Immature natural killer cell (primary cell): ENCODE measurements at places on chromosomes 3 and 15.

DNA sequence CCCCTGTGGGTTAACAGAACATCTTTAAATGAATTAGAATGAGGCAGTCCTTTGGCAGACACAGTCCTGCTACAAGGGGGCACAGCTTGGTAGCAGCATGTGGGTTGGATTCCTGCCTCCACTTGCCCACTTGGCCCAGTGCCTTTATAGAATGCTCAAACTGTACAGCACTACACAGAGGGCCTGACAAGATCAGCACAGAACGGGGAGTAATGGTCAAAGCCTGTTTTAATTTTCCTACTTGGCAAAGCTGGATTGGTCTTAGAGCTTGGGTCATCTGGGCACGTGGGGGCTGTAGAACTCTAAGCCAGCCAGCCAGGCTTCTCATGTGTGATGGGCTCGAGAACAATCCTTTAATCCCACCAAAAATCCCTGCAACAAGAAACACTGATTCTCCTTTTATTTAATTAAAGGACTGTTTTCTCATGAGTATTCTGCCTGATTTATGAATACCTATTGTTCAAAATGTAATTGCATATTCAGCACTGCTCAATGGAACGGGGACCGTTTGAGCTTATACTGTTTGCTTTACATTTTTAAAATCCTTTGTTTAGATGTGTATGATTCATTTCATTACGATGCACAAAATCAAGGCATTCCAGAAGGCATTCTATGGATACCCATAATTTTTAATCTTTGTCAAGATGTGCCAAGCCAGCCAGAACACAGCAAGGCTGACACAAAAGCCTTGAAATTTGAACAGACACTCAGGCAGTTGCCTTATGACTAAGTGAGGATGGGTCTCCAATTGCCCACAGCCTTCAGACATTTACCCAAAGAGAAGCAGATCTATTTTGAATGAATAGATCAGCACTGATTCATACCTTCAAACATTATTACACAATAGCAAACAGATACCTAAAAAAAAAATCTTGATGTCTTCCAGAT lies 249.3 kb upstream of the TGFBR2 start:
- no peak for DNase-seq

GRCh38 chr3:161920196-161920595 lies 423.6 kb downstream of the OTOL1 start:
- no peak for DNase-seq

DNA sequence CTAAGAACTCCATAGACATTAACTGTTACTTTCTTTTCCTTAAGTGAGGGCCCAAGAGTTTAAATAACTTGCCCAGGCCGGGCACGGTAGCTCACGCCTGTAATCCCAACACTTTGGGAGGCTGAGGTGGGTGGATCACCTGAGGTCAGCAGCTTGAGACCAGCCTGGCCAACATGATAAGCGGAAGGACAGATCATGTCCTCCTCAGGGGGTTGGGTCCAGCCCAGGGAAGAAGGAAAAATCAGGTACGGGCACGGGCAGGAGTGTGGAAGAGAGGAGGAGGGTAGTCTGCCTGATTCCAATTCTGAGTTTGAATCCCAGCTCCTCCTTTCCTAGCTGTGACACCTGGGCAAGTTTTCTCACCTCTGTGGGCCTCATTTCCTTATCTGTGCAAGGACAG lies 118.8 kb downstream of the ANP32A start:
- DNase-seq: no peak

DNA sequence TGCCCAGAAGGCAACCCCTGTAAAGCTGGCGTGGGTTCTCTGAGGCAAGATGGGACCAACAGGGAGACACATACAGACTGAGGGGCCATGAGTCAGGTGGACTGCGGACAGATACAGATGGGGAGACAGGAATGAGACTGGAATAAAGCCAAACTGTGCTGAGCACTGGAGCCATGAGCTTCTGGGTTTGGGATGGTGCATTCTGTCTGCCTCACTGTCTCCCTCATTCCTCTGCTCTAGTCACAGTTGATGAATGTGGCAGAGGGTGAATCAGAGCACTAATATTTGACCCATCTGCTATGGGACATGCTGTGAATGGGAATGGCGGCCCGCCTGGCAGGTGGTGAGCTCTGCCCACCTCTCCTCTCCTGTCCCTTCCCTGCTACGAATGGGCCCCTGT lies 262.9 kb downstream of the EPHB1 start:
- no peak for DNase-seq

- DNase-seq: no peak
Observed at GRCh38 chr3:61667814-61668213, 106.4 kb downstream of the PTPRG start.

DNA sequence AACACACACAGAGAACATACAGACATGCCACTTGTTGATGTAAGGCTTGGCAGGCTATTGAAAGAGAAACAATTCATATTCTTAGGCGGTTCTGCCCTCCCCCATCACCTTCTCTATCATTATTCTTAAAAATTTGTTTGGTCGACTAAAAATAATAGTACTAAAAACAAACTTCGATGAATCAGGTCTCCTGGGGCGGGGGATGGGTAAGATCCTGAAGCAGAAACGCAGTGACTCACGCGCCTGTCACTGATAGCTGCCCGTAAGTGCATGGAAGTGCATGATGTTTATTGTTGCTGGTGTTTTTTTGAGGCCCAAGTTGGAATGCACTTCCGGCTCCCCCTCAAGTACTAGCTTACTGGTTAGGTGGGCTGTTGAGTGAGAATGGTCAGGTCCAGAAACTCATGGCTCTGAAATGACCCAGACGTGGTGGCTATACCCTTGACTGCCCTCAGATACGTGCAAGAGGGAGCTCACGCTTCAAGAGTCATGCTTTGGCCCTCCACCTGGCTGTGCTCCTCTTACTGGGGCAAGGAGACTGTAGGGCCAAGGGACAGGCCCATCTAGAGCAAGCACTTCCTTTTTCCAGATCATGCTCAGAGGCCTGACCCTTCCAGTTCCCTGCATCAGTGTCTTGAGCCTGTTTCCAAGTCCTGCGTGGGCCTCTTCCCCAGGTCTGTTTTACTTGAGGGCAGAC lies 10.9 kb downstream of the SMAD3 start:
- no peak for DNase-seq

DNA sequence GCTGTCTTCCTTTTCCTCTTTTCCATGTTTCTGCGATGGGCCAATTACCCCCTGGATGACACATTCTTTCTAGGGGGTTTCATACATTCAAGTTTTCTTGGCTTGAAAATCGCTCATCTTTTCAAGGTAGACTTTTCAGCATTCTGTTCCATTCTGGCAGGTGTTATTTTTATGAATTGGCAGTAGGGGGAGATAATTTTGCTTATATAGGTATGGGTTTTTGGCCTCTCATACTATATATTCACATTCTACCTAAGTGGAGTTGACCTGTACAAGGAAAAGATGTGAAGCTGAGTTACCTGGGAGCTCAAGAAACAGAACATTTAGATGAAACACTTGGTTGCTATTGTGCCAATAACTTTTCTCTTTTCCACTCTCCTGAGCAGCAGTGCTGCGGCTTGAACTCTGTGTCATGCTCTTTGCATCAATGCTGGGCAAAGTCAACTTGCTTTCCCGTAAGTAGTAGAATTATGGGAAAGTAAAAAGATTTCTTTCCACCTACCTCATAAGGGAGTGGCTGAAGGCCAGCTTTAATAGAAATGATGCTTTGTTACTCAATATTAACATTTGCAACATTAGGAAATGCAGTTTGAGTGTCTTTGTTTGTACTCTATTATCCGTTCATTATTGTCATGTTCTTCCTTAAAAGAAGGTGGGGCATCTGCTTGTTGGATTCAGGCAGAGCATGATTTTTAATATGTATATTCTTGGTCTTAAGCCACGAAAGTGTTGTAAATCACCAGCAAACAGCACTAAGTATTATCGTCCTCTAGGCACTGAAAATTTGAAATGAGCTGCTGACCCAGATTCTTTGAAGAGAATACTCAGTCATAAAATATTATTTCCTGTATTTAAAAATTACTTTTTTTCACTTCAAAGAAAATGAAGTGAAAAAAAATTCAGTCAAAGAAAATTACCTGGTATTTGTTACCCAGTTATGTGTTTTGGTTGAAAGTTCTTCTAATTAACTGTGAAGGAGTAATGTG lies 27.7 kb upstream of the MFSD1 start:
- no peak for DNase-seq

DNA sequence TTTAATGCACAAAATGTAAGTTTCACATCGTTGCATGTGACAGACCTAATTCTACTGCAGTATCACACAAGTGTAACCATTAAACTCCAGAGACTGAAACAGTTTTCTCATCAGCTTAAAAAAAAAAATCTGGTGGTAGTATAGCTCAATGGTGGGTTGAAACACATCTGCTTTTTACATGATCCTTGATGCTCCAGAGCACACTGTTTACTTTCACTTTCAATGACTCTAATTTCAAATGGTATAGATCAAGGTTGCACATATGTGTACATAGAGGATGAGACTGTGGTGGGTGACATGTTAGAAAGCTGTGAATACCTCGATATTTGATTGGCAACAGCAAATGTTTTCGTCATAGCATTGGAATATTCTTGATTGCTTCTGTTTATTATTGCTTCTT lies 22.4 kb downstream of the MCTP2 start:
- DNase-seq: peak; percentile 52

DNA sequence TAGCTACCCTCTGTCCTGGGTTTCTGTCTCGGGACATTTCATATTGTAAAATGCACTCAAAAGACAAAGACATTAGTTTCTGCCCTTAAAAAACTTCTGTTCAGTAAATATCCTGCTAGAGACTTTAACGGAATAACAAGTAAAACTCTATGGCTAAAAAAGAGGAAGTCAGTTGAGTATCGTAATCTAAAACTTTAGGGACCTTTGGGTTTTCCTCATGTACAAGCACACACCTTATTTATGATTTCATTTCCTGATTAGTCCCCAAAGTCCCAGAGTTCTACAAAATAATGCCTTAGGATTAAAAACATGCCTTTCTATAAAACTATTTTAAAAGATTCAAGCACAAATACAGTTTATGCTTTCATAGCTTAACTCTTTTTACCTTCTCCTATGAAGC lies 585.9 kb downstream of the UNC13C start:
- DNase-seq: no peak

DNA sequence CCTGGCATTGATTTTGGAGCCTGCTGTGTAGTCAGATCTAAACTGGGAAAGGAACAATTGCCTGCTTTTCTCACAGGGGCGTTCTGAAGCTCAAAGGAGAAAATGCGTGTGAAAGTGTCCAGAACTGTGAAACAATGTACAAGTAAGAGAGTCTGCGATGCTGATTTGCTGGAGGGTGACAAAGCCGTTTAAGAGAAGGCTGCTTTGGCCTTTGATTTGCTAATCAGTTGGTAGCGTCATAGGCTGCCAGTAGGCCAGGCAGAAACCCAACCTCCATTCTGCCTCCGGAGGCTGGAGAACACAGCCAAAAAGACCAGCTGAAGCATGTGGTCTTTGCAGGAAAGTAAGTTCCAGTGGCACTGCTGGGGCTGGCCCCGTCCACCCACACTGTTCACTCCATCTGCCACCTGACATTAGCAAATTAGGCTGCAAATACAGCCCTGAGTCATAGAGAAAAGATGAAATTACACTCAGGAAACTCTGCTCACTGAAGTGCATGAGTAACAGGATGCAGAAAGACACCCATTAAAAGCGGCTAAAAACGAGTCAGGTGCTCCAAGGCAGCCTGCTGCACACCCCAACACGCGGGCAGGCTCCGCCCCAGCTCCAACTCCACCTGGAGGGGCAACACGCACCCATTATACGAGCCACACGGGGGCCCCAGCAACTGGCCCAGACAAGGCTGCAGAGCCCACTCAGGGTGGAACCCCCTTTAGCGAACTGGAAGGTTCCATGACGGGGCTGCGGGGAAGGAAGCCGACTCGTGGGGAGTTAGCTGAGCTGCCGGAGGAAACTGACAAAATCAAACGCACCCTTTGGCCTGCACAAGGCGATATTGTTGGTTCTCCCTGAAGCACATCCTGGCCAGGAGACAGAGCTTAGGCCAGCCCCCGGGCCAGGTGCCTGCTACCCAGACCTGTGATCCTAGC lies 31.6 kb downstream of the ZDHHC19 start:
- DNase-seq: peak; percentile 48

DNA sequence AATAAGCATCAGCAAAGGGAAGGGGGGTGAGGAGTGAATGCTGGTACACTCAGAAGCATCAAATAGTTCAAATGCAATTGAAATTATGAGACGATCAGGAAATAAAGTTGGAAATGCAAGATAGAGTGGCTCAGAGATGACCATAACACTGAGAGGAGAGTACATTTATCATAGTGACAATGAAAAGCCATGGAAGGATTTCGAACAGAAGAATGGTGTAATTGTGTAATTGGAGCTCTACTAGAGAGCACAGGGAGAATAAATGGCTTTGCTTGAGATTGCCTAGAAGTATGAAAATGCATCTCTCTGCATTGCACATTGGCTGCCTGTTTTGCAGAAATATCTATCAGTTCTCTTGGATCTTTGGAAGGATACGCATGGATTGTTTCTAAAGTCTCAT lies 163.3 kb downstream of the TP63 start:
- no peak for DNase-seq

DNA sequence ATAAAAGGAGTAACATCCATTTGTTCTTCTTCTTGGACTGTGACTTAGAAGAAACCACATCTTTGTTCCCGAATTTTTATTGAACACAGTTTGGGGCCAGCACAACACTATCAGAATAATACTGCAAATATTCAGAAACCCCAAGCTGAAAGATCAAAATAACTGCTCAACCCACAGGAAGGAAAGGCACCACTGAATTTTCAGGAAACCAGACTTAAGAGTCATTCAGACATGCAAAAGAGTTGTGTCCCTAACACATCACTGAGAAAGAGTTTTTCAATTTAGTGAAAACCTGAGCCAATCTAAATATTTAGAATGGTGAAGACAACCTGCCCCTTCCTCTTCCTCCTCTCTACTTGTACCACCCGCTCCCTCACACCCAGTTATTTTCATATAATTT lies 295.0 kb upstream of the RORA start:
- DNase-seq: no peak

GRCh38 chr3:72245183-72245811 lies 460.3 kb upstream of the PROK2 start:
- DNase-seq: no peak

- no peak for DNase-seq
Observed at GRCh38 chr3:29649815-29650547, 369.1 kb downstream of the RBMS3 start.

DNA sequence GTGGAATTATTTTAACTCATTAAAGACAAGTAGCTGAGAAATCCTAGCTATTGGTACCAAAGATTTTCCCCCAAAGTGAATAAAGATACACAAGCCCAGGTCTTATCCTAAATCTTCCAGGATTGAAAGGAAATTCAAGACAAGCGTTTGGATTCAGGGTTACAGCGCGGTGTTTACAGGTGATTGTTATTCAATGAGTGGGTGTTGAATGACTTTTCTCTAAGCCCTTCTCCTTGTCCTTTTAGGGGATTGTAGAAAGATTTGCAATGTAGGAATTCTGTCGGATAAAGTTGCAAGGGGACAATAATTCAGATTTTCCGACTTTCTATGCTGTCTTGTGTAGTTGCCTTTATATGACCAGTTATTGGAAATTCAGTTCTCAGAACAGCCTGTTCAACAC lies 57.2 kb downstream of the USP13 start:
- no peak for DNase-seq

GRCh38 chr15:41281236-41281635 lies 50.2 kb downstream of the CHP1 start:
- DNase-seq: no peak
